LHCN-M2 (cell line): ENCODE measurements at places on chromosomes 4 and X. TPM values are rescaled to one million over a fixed set of nuclear protein-coding genes. Genes with fewer than 3 reads are reported as not detected.

GRCh38 chrX:110051559-110051958 lies 48.6 kb downstream of the TMEM164 start:
- peak; percentile 41 for DNase-seq

PCDH18 gene
- total RNA-seq = 13.4 and 16.6 TPM in 2 replicates

- DNase-seq = peak; percentile 21
Measured at GRCh38 chr4:165502916-165503907, 124.4 kb downstream of the CPE start.

DNA sequence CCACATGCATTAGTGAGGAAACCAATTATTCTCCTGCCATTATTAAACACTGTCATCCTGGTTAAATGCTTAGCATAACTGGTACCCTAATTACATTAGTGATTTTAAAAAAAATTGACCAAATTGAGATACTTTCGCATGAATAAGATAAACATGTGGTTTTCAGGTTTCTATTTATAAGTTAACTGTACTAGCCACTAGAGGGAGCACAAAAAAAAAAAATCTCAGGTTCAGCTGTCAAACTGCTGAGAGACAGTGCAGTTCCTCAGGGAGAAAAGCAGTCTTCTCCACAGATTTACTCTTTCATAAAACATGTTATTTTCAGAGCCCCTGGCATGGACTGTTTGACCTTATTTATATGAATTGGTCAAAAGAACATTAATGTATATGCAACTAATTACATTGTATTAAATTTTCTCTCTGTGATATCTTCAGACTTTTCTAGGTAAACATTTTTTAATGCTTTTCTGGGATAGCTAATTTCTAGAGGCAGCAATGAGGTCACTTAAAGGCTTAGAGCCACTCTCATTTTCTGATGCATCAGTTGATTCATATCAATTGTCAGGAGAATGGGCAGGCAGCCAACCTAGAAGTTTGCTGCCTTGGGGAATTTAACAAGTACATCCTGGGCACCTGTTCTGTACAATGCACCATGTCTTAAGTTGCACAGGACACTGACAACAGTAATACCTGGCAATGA lies 167.5 kb downstream of the CDS1 start:
- DNase-seq = peak; percentile 54

GRCh38 chr4:151541389-151542071 lies 132.6 kb downstream of the FHIP1A start:
- DNase-seq = peak; percentile 71

SUPT20HL2 gene
- not detected in 2 replicates for total RNA-seq

GRCh38 chrX:121921258-121921657 lies 873.8 kb downstream of the GLUD2 start:
- no peak for DNase-seq

XK gene
- total RNA-seq = 0.11 and 0.13 TPM in 2 replicates

EPGN gene
- total RNA-seq = 0.26 TPM in 1 of 2 replicates, not detected in the other

DNA sequence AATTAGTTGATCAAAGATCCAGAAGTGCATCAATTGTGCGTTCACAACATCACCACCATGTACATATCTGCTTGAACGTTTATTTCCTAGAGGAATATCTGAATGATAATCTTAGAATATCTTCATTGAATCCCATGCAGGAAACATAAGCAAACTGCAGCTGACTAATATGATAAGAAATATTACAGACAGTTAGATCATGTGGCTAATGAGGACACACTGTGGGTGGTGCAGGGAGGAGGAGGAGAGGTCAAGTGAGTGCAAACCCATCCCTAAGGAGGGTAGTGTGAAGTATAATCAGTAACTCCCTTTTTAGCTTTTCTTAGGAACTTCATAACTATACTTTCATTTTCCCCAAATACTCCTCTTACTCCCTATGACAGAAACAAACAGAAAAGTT lies 58.3 kb upstream of the HPGD start:
- DNase-seq = no peak

SCD5 gene
- total RNA-seq = 23.8 and 31.3 TPM in 2 replicates

DNA sequence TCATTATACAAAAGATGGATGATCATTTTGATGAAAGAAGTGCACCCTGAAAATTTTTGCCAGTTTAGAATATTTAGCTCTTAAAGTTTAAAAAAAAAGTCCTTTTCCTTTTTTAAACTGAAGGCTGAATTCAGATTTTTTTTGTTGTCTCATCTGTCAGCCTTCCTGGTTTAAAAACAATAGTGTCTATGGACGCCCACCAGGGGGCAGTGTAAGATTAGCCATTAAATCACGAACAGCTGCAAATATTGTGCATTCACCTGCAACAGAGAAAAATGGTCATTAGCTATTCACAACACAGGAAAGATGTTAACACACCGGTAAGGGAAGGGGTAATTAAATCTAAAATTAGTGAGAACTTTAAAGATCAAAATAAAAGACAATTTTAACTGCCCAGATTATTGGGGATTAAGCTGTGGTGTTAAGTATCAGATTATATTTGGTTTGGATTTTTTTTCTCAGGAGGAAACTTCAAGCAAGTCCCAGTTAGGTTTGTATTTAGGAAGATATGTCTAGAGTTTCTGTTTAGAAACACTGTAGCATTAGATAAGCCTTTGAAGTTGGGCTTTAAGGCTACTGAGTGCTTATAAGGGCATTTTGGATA lies 4.4 kb upstream of the CXorf38 start:
- peak; percentile 50 for DNase-seq

DNA sequence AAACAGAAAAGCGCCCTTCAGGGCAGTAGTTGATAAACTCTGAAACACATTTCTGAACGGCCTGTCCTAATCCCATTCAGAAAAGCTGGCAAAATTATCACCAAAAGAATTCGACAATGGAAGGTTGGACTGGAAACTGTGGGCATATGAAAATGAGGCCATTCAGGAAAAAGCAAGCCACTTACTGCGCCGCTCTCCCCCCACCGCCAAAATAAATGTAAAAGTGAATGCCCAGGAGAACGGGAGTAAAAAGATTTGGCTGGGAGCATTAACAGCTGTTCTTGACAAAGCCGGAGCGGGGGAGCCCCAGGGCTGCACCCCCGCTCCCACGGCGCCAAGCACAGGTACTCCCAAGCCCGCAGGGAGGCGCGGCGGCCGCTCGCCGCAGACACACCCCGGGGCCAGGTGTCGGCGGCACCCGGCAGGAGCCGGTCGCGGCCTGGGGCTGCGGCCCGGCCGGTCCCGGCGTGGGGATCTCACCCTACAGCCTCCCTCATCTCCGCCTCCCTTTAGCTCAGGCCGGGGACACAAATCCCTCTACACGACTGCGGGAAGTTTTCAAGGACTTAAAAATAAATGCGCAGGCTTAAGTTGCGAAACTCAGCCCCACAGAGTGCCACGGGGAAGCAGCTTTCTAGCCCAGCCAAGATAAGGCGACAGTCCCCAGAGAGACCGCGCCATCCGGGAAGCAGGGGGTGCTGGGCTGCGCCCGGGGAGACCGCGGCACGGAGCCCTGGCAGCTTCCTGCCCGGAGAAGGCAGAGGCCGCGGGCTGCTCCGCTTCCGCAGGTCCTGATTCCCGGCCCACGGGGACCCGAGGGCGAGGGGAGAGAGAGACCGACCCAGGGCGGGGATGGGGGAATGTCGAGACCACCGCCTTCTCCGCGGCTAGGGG lies 593 bp downstream of the SH3RF1 start:
- peak; percentile 54 for DNase-seq

GRCh38 chr4:27187786-27188185 lies 327.1 kb downstream of the STIM2 start:
- no peak for DNase-seq

- no peak for DNase-seq
Measured at GRCh38 chr4:78742300-78742699, 33.9 kb upstream of the BMP2K start.

- DNase-seq = peak; percentile 53
Measured at GRCh38 chr4:127781300-127782024, 660 bp upstream of the HSPA4L start.

REELD1 gene
- not detected in 2 replicates for total RNA-seq

GRCh38 chr4:52241916-52242315 lies 190.8 kb downstream of the SPATA18 start:
- DNase-seq = peak; percentile 1

DDIT4L gene
- 0.40 TPM in 1 of 2 replicates, not detected in the other for total RNA-seq

BRCC3 gene
- total RNA-seq = 8.3 and 14.8 TPM in 2 replicates

MAGEA11 gene
- total RNA-seq = not detected in 2 replicates

DNA sequence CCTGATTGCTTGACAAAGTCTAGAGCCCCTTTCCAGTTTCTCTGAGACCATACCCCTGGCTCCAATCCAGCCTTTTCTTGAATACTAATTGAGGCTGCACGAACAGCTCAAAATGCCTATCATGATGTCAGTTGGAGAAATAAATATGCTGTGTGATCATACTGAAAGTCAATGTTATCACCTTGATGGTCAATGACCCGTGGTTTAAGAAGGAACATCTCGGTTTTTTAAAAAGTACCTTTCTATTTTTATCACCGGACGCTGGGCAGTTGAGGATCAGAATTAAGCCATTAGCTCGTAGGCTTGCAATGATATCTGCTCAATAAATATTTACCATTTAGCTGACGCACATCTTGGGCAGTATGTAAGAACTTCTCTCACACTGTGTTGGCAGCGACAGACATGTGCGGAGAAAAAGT lies 852 bp upstream of the WDR44 start:
- no peak for DNase-seq

PFKFB1 gene
- 0.26 TPM in 1 of 2 replicates, not detected in the other for total RNA-seq

GRCh38 chr4:140955641-140956040 lies 177.6 kb downstream of the RNF150 start:
- no peak for DNase-seq

TRPC5OS gene
- total RNA-seq = not detected in 2 replicates

GRCh38 chr4:20049889-20050288 lies 201.8 kb upstream of the SLIT2 start:
- DNase-seq = no peak

DNA sequence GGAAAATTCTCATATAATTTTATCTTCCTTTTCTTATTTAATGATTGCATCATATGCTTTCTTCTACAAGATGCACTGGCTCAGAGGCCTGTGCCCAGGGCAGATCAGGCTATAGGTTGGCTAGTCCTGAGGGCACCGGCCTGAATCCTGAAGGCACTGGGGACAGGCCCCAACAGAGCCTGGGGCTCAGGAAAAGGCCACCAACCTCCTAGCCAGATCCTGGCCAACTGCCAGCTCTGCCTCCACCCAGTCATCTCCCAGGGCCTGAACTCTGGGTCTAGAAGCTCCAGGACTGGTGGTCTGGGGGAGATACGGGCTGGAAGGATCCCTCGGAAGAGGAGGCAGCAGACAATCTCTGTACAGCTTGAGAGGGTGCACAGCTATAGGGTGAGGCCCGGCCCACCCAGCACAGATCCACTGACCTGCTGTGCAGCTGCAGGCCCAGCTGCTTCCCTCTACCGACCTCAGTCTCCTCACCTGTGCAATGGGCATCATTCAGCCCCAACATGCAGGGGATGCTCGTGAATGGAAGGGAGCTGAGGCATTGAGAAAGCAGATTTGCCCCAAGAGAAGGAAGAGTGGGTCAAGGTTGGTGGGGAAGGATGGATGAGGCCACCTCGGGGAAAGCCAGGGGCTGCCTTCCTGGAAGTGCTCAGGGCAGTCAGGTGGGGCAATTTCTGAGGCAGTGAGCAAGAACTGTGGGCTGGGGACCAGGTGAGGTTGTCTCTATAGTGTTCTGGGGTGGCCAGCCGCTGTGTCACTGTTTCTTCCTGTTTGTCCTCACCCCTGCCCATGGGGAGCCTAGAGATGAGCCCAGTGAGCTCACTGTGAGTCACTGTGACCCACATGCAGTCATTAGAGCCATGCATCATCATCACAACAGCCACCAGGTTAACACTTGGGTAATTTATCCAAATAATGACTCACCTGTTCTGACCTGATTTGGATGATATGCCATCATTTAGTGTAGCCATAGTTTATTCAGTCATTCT lies 22.4 kb upstream of the XAGE2 start:
- peak; percentile 46 for DNase-seq

DNA sequence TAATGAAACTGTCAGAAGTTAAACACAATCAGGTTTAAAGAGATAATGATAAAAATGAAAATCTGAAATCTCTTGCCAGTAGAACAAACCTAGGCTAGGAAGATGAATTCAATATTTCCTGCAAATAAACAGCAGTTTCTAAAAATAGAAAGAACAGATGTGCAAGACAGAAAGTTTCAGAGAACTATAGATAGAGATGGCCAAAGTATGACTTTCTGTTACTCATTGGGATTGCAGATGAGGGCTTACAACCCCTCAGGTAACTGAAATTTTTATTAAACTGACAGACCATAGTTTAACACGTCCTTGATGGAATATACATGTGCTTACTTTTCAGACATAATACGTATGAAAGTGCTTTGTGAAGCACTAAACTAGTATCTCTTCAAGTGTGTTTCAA lies 82.3 kb upstream of the PPARGC1A start:
- peak; percentile 22 for DNase-seq

DNA sequence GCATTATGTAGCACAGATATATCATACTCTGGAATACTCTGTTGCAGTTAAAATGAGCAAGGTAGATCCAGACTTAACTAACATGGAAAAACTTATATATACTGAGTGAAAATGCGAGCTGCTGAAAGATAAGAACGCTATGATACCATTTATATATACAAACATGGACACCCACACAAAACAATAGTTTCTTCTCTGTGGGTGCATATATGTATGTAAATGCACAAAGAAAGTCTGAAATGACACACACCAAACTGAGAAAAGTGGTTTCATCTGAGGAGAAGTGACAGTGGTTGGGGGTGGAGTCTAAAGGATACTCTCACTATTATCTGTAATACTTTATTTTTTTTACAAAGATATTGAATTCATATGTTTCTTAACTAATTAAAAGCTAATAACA lies 12.2 kb upstream of the FGF2 start:
- no peak for DNase-seq

DNA sequence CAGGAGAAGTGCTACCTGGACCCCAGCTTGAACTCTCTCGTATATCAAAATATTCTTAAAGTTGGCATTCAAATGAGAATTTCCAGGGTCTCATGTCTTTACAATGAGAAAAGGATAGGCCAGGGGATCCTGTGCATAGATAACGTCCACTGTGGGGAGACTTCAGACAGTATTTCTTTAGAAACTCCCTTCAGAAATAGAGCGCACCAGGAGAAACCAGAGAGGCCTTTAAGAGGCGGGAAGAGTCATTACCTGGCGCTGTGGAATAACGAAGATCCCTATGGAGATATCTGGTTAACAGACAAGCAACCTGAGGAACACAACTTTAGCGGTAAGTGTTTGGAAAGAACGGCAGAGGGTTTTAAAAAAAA lies 600 bp downstream of the RADX start:
- no peak for DNase-seq

GRCh38 chr4:20857081-20857480 lies 156.8 kb downstream of the PACRGL start:
- no peak for DNase-seq

MAGEC3 gene
- 0.23 TPM in 1 of 2 replicates, not detected in the other for total RNA-seq

RADX gene
- total RNA-seq = 1.3 and 1.7 TPM in 2 replicates

DNA sequence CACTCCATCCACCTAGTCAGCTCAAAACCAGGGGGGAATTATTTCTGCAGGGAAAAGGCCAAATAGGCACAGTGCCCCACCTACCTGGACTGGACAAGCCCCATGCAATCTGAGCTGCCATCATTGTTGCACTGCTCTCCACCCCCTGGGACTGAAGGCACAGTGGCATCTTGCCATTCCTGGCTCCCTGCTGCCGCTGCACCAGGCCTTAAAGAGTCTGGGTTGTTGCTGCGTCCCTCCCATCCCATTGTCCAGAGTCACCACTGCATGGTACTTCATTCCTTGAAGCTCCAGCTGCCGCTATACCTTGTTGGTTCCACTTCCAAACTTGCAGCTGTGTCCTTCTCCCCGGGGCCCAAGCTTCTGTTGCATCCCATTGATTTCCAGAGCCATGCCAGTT lies 629.7 kb downstream of the STIM2 start:
- DNase-seq = no peak

LRCH2 gene
- total RNA-seq = not detected in 2 replicates

CDX4 gene
- not detected in 2 replicates for total RNA-seq
